ENCODE measurements at places on chromosomes 4 and X. TPM values are rescaled to one million over a fixed set of nuclear protein-coding genes. Genes with fewer than 3 reads are reported as not detected.

- DNase-seq: no peak
Observed at GRCh38 chrX:153924149-153924861, 1.8 kb downstream of the ARHGAP4 start.

Gene MAGEB1
- not detected for polyA plus RNA-seq

DNA sequence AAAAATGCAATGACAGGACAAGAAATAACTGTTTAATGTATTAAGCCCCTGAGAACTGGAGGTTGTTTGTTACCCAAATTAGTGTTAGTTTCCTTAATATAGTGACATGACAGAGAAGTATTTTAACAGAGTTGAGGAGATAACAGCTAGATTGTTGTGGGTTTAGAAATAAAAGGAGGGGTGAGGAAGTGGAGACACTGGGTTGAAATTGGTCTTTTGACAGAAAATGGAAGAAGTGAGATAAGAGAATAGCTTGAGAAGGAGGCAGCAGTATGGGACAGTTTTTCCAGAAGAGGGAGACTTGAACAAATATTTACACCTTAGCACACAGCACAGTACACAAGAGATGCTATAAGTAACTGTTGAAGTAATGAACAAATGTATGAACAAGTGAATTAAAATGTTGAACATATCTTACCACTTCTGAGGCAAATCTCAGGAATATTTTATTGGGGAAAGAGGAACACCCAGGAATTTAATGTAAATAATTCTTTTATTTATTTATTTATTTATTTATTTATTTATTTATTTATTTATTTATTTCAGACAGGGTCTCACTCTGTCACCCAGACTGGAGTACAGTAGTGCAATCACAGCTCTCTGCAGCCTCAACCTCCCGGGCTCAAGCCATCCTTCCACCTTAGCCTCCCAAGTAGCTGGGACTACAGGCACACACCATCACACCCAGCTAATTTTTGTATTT, 58.0 kb upstream of the EGFL6 start:
- no peak for DNase-seq

DNA sequence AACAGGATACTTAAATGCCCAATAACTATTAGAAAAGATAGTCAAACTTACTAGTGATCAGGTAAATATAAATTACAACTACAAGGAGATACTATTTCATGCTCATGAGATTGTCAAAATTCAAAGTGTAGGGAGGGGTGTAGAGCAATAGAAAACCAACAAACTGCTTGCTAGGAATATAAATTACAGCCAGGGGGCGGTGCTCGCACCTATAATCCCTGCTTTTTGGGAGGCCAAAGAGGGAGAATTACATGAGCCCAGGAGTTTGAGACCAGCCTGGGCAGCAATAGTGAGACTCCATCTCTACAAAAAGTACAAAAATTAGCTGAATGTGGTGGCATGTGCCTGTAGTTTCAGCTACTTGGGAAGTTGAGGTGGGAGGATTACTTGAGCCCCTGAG, 556.5 kb upstream of the NR3C2 start:
- no peak for DNase-seq

DNA sequence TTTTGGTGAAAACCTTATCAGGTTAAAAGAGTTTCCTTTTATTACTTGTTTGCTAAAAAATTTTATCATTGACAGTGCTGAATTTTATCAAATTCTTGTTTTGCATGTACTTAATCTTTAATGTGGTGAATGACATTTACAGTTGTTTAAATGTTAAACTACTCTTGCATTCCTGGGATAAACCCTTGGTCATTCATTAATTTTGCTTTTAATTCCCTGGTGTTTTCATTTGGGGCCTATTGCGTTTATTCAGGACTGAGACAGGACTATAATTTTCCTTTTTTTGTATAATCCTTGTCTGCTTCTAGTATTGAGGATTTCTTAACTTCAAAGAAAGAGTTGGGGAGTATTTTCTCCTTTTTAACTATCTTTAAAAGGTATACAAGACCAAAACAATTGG, 98.7 kb upstream of the TLL1 start:
- DNase-seq: no peak

Gene TMSB15B
- polyA plus RNA-seq: 7.8 TPM

- DNase-seq: no peak
Observed at GRCh38 chrX:137982472-137983172, 416.7 kb downstream of the ZIC3 start.

DNA sequence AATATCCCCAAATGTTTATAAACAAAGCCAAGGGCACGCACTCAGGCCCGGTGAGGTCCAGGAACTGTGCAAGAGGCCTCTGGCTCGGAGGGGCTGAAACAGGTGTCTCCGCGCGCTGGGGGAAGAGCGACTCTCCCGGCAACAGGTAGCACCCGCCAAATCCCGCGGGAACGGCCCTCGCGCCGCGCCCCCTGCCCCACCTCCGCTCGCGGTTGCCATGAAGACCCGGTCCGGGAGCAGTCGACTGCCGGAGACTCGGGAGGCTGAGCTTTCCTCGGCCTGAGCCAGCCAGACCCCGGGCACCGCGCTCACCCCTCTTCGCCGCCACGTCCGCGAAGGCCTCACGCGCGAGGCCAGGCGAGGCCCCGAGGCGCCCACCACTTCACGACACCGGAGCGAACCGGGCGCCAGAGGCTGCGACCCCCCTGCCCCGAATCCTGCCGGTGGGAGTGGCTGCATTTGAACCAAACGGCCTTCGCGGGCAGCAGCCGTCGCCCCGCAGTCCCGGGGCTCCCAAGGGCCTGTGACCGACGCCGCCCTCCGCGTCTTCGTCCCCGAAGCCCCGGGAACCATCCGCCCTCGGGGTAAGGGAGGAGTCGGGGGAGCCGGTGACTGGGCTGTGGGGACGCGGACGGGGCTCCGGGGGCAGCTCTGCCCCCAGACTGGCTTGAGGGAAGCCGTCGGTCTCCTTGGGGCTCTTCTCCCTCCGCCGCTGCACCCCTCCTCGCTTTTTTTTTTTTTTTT, at the start of gene NSUN7:
TSS of gene NSUN7 (plus strand) at position 239 of the 744 bp plus-strand sequence. CDS start 739 bp downstream, outside the sequence.
- peak; percentile 40 for DNase-seq

Gene FAM47E
- polyA plus RNA-seq: 0.92 TPM

- no peak for DNase-seq
Observed at GRCh38 chrX:12002876-12003275, 135.4 kb upstream of the FRMPD4 start.

DNA sequence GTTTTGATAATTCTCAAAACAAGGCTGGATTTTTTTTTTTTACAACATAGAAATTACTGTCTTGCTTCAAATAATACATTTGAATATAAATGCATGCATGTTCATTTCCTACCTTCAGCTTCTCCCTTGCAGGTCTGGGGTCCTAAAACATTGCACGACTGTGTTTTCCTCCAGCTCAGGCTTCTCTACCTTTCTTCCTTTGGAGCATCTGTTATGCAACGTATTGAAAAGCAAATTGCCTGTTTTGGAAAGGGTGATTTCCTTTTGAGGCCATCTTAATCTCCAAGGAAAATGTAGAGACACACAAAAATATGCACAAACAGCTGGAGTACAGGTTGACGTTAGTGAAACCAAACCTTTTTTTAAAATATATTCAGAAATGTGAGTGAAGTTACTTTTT, 115.6 kb upstream of the TLL1 start:
- DNase-seq: no peak

GRCh38 chrX:132795181-132795580, 163.2 kb downstream of the HS6ST2 start:
- DNase-seq: no peak

DNA sequence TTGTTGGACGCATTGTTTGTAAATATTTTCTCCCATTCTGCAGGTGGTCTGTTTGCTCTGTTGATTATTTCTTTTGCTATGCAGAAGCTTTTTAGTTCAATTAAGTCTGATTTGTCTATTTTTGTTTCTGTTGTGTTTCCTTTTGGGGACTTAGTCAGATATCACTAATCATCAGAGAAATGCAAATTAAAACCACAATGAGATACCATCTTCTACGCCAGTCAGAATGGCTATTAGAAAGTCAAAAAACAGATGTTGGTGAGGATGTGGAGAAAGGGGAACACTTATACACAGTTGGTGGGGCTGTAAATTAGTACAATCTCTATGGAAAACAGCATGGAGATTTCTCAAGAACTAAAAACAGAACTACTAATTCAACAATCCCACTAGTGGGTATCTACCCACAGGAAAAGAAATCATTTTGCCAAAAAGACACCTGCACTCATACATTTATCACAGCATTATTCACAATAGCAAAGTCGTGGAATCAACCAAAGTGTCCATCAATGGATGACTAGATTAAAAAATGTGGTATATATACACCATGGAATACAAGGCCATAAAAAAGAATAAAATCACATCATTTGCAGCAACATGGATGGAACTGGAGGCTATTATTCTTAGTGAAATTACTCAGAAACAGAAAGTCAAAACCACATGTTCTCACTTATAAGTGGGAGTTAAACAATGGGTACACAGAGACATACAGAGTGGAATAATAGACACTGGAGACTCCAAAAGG, 8.1 kb downstream of the COQ2 start:
- no peak for DNase-seq

Gene FGB
- polyA plus RNA-seq: not detected

GRCh38 chr4:52545099-52546069, 113.7 kb downstream of the USP46 start:
- peak; percentile 66 for DNase-seq

Data from hindlimb muscle (tissue), 1 donor.